ENCODE measurements at places on chromosomes 3 and 15.

GRCh38 chr15:31040611-31041010, 49.2 kb upstream of the MTMR10 start:
- DNase-seq, result no peak

DNA sequence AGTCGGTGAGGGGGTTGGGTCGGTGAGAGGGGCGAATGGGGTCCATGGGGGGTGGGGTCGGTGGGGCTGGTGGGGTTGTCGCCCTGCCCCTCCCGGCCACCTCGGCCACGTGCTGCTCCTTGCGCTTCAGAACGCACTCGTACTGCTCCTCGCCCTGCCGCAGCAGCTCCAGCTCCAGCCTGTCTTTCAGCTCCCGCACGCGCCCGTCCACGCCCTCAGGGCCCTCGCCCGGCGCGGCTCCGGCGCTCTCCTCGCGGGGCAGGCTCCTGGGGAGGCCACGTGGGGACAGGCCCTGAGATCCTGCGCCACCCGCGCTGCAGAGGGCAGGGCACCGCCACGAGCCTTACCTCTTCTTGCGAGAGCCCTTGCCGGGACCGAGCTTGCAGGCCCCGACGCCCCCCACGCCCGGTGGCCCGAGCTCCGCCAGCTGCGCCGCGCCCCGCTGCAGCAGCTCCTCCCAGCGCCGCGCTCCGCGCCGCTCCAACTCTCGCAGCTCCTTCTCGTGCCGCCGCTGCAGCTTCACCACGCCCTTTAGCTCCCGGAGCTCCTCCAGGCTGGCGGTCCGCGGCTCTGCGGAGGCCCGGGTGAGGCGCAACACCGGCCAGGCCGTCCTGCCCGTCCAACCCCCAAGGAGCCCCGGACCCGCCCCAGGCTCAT, 8.2 kb upstream of the ANKRD63 start:
- no peak for DNase-seq

- no peak for DNase-seq
Observed at GRCh38 chr15:42324308-42324707, 35.0 kb upstream of the CAPN3 start.

DNA sequence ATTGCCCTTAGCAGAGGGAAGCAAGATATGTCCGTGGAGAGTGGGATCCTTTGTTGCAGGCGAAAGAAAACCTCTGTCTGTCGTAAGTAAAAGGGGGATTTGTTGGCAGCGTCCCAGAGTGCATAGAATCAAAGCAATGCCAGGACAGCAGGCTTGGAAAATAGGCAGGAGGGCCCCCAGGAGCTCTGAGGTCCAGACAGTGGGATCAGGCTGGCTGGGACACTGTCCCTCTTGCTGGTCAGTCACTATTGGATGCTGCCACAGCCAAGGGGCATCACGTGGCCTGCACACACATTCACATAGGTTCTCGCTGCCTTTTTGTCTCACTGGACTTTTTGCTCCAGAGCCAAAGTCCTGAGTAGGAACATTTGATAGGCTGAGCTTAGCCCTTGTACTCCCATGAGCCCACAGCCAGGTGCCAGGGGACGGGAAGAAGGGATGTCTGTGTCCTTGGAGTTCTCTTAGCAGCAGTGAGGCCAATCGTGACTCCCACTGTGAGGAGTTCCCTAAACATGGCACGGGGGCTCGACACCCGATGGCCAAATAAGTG, 10.7 kb downstream of the MUC20 start:
- no peak for DNase-seq

DNA sequence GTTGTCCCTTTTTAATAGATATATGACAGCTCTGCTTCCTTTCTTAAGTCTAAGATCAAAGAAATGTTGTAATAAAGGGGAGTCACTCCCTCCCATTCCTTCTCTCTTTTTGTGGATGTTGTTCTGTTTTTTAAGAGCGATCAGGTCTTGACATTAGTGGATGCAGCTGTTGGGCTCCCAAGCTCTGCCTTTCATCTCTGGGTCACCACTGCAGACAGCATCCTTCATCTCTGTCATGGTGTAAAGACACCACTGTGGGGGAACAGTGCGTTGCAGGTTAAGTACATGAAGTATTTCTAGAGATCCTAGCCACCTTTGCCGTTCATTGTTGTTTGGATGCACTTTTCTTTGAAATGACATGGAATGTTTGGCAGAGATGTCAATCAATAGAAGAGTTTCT, 17.7 kb downstream of the FNDC3B start:
- DNase-seq, result no peak

GRCh38 chr3:172305552-172305951, 142.7 kb downstream of the GHSR start:
- DNase-seq, result no peak

Data from coronary artery (tissue), 2 donors.